ENCODE measurements at places on chromosomes 16 and 17. TPM values are rescaled to one million over a fixed set of nuclear protein-coding genes. Genes with fewer than 3 reads are reported as not detected.

The OR4D1 gene
- 0.42 TPM for total RNA-seq

The PMP22 gene
- total RNA-seq: not detected

GRCh38 chr17:16243801-16244567, 27.0 kb downstream of the PIGL start:
- H3K27ac ChIP-seq: no peak overlapping the region
- no peaks in the 10 kb centered on the region for H3K4me1 ChIP-seq
- H3K36me3 ChIP-seq: no peaks in the 10 kb centered on the region
- H3K27me3 ChIP-seq: no peaks in the 10 kb centered on the region
- DNase-seq: peak; percentile 47
- no peak overlapping the region for H3K4me3 ChIP-seq

- no peak overlapping the region for H3K4me3 ChIP-seq
- no peak for DNase-seq
- H3K4me1 ChIP-seq: no peaks in the 10 kb centered on the region
- no peaks in the 10 kb centered on the region for H3K27me3 ChIP-seq
These were observed 7.0 kb upstream of the TMEM235 start for GRCh38 chr17:78224231-78225087.

Data from CD4-positive, CD25-positive, alpha-beta regulatory T cell (primary cell).